Osteoblast (primary cell): ENCODE measurements at places on chromosomes 2 and 18.

- no peak for DNase-seq
Measured at GRCh38 chr2:147763861-147764260, 81.0 kb upstream of the ACVR2A start.

DNA sequence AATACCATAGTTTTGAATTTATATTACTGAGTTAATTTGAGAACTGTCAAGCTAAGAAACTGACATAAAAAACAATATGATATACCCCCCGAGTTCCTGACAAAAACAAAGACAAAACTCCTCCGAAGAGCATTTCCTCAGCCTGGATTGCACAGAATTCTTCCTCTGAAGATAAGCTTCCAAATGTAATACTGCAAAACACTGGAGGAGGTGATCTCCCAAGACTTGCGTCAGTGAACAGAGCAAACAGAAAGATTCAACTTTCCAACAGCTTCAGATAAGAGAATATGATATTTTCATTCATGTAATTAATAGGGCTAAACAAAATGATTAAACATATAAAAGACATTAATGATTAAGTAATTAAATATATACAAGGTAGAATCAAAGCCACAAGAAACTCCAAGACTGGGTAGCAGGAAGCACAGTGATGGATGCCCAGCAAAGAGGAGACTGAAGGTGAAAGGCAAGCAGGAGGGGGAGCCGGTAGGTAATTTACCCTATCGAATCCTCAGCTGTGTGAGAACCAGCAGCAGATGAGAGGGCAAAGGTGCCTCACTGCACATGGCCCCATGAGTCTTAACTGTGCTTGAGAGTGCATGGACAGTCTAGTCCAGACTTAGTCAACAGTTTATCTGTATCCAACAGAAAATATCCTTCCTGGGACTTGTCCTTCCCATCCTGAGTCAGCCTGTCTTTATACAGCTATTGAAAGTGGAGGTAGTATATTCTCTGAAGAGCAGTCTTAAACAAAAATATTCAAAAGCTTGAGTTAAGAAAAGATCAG, 18.3 kb upstream of the SERPINB3 start:
- DNase-seq, result no peak

- no peak for DNase-seq
Measured at GRCh38 chr18:49168281-49168985, 217.7 kb upstream of the SMAD7 start.

DNA sequence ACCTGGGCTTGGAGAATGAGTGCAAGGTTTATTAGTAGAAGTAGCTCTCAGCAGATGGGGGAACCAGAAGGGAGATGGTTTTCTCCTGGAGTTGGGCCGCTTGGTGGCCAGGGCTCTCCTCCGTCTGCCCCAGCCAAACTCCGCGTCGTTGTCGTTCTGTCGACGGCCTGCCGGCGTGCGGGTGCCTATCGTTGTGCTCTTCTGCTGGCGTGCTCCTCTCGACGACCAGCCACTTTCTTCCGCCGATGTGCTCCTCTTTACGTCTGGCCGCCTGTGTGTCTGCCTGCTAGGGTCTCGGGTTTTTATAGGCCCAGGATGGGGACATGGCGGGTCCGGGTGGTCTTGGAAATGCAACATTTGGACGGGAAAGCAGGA, 119.1 kb downstream of the BMPR2 start:
- DNase-seq, result no peak

DNA sequence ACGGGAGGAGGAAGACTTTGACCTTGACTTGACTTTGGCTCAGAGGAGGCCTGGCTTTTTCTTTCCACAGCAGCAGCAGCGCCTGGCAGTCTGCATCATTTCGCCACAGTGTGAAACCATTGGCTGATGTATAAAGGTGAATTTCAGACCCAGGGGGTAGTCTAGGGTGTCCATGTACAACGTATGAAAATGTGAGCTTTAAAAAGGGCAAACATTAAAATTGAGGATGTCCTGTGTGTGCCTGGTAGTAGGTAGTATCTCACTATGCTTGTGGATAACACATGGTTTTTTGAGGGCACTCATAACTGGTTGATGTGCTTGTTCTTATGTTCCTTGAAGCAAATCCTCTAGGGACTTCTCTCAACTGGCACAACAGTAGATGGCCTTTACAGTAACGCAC, 86.1 kb downstream of the LPIN1 start:
- DNase-seq, result no peak

DNA sequence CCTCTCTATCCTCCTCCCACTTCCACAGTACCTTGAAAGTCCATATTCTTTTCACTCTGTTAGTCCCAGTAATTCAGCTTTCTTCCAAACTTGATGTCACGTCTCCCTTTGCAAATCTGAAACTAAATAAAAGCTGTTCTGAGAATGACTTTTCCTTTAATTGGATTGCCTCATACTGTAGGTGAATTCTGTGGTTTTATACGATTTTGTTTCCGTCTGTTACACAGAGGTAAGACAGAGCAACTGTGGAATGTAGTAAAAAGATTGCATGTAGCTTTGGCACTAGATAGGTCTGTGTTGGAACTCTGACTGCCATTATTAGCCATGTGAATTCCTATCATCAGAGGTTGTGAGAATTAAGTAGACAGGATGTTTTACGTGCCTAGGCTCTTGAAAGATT, 25.9 kb downstream of the MALT1 start:
- DNase-seq, result no peak

DNA sequence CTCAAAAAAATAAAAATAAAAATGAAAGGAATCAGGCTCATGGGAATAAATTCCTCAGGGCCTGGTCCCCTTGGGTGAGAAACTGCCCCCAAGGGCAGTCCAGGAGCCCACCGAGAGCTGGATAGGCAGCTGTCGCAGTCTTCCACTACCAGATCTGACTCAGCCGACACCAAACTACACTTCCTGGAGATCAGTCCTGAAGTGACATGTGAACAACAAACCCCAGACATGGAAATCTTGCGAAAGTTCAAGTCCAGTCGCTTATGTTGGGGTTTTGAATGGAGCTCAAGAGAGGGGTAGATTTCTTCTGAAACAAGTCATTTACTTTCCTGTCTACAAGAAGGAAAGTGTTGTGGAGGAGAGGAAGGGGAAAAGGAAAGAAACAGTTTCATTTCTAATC, 12.9 kb downstream of the ADCY3 start:
- DNase-seq, result peak; percentile 82
